ENCODE measurements at places on chromosomes 2 and 18.
A peak's percentile ranks its signal among the peaks of the same experiment; 100 is the strongest.

DNA sequence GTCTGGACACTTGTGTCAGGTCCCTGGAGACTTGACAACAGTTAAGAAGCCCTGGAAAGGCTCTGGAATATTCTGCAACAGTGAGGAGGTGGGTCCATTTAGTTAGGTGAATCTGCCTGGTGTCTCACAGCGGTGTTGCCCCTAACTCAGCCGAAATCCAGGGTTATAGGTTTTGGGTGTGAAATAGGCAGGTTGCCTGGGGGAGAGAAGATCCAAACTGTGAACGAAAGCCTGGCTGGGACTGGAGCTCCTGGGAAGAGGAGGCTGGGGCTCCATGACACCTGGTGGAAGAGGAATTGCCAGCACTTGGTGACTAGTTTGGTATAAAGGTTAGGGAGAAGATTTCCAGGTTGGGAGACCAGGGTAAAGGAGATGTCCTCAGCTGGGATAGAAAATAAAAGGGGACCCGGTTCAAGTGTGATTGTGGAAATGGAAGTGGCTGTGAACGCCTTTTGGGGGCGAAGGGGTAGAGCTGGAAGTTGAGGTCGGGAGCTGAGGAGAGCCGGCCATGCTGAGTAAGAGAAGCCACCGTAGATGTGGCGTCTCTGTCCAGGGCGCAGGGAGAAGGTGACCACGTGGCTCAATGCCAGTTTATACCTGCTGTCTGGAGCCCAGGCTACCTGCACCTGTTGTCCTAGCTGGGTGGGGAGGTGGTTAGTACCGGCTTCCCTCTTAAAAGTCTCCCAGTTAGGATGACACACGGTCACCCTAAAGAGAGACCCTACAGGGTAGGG is 3.0 kb upstream of the GAREM2 start:
- no peak for DNase-seq

- DNase-seq: peak; percentile 63
These were observed 77.8 kb downstream of the NCAPH start for GRCh38 chr2:96413323-96413722.

DNA sequence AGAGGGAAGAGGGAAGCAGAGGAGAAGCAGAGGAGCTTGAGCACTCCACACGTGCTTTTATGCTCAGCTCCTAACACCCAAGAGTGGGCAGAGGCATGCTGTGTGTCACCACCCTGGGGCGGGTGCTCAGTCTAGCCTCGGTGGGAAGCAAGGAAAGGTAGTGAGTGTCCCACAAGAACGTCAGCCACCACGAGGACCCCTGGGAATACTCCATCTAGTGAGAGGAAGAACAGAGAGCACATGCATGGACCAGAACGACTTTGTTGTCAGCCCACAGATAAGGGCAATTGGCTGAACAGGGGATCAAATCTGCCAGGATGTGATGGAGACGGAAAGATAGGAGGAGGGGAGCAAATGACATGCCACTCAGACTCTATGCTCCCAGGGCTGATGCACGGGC is 83.4 kb downstream of the XDH start:
- no peak for DNase-seq

DNA sequence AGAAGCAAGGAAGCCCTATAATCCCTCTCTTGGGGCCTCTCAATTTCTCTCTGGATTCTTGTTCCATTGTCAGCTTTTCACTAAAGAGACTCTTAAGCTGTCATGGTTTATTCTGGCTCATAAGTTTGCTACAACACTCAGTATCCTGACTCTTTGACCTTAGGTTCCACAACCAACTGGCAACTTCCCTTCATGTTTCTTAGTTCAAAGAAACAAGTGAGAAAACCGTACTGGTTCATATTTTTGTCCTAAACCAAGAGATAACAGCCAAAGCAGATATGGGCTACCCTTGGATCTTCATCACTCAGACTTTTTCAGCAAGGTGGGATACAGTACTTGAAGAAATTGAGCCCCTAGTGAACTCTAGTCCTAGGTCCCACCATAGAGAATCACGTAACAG is 109.9 kb upstream of the CRIM1 start:
- DNase-seq: no peak

- DNase-seq: no peak
These were observed 285.1 kb upstream of the HDAC4 start for GRCh38 chr2:239685965-239686364.

GRCh38 chr2:56077359-56077915 is 106.4 kb upstream of the CCDC85A start:
- peak; percentile 34 for DNase-seq

DNA sequence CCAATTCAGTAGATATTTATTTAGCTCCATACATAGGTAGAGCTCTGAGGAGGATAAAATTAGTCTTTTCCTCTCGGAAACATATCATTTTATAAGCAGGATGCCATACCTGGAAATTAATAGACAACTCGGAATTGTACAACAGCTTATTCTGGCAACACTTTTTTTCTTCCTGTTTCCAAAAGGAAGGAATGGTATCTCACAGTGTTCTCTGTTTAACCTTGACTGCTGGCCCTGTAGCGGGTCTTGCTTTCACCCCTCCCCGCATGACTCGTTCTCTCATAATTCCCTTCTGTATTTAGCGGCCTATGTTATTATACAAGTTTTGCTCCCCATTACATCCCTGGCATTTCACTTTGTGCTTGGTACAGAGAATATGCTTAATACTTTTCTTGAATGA is 2.5 kb upstream of the KYNU start:
- DNase-seq: peak; percentile 41

DNA sequence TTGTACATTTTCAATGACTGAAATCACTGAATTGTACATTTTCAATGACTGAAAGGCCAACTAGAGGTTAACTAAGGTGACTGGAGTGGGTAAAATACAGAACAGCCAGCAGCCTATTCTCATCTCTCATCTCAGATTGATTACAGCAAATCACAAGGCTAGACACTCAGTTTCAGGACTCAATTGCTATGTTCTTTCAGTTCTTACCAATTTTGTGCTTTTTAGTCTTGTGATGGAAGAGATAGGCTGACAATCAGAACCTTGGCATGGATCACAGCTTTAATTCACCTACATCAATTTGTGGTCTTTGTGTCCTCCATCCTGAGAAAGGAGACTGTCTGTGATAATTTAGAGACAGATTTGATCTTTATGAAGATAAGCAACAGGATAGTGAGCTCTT is 124.7 kb downstream of the GULP1 start:
- no peak for DNase-seq
